ENCODE measurements at places on chromosomes 7 and 10. TPM values are rescaled to one million over a fixed set of nuclear protein-coding genes. Genes with fewer than 3 reads are reported as not detected.

The MET gene
- 103 TPM for total RNA-seq

The NEUROD6 gene
- not detected for total RNA-seq

The ADCYAP1R1 gene
- 0.05 TPM for total RNA-seq

The MDFIC gene
- 24.0 TPM for total RNA-seq

The SLC16A9 gene
- 0.07 TPM for total RNA-seq

The FAM25G gene
- total RNA-seq, result not detected

The SORCS1 gene
- not detected for total RNA-seq

The SPDYE2 gene
- total RNA-seq, result not detected

The CRYGN gene
- not detected for total RNA-seq

The TRPV5 gene
- not detected for total RNA-seq

The CACNA2D1 gene
- 8.3 TPM for total RNA-seq

The NPTX2 gene
- not detected for total RNA-seq

The RADIL gene
- total RNA-seq, result 1.6 TPM

The HOXA9 gene
- total RNA-seq, result 0.73 TPM

The DIP2C gene
- total RNA-seq, result 5.7 TPM

The OR6B1 gene
- total RNA-seq, result not detected

The GSTO2 gene
- 1.4 TPM for total RNA-seq

The MBL2 gene
- total RNA-seq, result not detected

The TPST1 gene
- total RNA-seq, result 9.4 TPM

Measured in A549 treated with CpdA at 1 μM for 4 hours (cell line).